COR-L47 (cell line): ENCODE measurements at places on chromosomes 11 and 22.
A peak's percentile ranks its signal among the peaks of the same experiment; 100 is the strongest.

- no peak for DNase-seq
These were observed 1.8 kb upstream of the RASGRP2 start for GRCh38 chr11:64745521-64746328.

DNA sequence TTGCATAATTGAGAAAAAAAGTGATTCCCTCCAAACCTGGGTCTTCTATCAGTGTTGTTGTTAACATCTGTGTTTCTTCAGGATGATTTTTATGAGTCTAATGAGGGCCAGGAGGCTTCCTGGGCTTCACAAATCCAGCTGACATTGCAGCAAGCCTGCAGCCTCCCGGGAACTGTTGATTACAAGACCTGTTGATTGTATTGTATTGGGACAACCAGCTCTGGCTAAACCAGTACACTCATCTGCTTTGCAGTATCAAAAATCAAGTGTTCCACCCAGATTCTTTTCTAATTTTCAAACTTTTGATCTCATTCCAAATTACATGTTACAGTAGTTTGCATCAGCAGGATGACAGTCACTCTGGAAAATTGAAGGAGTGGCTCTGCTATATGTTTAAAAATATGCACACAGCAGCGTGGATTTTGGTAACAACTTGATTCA is 16.1 kb upstream of the PRSS23 start:
- no peak for DNase-seq

DNA sequence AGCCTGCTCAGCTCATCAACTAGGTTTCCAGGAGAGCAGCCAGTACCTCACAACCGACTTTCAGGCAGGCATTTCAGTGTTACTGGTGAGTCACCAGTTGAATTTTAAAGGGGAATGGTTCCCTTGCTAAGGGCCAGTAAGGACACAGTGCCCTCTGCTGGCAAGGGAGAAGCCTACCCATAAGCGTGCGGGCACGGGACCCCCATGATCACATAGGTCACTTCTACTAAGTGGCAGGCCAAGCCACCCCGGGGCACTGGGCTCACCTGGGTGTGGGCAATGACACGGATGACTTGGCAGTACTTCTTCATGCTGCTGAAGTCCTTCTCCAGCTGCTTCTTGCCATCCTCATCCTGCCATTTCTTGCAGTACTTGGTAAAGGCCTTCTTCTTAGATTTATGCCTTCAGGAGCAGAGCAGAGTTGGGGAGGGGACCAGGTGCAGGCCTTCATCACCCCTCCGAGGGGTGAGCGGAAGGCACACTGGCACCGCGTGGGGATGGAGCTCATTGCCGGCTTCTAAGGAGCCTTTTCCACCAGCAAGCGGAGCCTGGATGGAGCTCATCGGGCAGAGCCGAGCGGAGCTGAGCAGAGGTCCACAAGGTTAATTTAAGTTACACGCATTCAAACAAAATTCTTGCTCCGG is 2.9 kb downstream of the RPL3 start:
- DNase-seq: peak; percentile 63

DNA sequence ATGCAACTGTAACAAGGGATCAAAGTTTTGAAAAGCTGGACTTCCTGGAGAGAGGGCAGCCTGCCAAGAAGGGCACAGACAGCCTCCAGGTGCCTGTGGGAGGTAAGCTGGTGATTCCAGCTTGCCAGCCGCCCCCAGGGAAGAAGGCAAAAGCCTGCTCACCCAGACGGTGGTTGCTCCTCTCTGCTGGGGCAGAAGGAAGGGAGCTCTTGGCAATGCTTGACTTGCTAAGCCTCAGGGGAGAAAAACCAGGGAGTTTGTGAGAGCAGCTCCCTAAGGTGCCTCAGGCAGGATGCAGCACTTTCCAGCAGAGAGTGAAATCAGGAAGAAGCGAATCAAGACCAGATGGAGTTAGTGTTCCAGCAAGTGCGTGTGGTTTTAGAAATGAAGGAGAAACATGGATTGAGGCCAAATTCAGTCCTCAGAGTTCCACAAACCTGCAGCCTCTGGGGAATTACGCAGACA is 553.6 kb downstream of the BUD13 start:
- DNase-seq: peak; percentile 88

GRCh38 chr22:40176921-40177737 is 596 bp upstream of the TNRC6B start:
- DNase-seq: no peak

DNA sequence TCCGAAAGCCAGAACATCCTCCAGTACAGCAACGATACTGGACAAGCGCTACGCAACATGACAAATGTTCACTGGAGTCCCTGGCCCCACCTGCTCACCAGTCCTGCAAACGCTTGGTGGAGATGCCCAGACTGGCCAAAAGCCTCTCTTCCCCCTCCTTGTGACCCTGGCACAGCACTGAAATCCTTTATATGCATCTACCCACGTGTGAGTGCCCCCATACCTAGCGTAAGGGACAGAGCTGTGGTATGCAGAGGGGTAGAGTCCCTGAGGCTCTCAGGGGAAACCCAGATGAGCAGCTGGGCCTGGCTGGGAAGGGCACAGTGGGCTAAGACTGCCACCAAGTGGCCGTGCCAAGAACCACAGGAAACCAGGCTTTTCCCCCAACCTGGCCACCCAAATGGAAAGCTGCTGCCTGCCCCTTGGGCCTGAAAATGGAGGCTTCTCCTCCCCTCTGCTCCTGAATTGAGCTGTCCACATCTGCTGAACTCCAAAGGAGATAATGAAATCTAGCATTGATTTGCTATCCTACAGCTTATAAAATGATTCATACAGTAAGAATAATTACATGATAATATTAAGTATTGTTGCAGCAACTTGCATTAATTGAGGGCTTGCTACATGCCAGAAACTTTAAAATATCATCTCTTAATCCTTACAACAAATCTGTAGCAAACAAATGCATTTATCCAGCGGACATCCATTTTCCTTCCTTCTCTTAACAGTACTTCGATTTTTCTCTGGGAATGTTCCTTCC is 24.8 kb upstream of the TTC12 start:
- DNase-seq: peak; percentile 38

- DNase-seq: no peak
These were observed 13.7 kb downstream of the ARAP1 start for GRCh38 chr11:72738199-72739141.

DNA sequence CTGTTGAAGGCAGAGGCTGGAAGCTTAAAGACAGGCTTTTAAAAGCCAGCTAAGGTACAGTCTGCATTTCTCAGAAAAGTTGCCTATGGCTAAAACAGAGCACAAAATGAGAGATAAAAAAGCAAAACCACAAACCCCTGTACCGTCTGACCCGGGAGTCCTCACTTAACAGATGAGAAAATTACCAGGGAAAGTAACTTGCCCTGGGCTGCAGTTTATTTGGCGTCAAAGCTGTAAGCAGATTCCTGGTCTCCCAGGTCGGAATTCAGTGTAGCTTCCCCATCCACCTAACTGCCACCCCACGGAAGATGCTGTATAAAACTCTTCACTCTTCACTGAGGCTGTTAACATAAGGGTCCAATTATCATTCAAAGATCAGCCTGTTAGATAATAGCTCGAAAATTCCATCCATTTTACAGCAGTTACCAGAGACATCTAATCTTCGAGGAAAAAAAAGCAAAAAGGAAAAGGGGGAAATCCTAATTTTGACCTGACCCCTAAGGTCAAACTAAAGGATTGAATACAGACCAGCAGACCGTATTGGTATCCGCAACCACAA is 1.5 kb downstream of the TCF20 start:
- no peak for DNase-seq

DNA sequence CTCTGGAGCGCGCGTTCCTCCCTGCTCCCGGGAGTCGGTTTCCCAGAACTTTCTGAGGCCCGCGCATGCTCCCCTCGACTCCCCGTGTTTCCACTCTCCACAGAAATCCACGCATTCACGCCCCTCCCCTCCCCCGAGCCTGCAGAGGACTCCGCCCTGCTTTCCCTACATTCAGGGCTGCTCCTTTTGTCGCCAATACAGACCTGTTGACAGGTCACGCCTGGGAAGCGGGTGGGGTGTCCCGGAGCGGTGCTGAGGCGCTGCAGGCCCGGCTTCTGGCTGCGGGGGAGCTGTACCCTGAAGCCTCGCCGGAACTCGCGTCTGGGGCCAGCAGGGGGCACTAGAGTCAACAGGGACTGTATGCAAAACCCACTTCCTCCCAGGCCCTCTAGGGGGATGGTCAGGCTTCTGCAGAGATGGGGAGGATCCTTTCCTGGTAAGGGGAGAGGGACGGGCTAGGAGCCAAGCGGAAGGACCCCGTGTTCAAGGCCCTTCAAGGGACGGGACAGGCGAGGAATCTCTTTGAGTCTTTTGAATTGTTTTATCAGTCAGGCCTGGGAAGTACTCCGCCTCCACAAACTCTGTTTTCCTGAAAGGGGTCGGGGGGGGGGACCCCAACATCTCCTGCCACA is at the start of gene PRAME:
Gene PRAME, minus strand, starts transcription at position 294 of the 632 bp plus-strand sequence. CDS start 2,433 bp downstream, outside the sequence.
- peak; percentile 49 for DNase-seq

DNA sequence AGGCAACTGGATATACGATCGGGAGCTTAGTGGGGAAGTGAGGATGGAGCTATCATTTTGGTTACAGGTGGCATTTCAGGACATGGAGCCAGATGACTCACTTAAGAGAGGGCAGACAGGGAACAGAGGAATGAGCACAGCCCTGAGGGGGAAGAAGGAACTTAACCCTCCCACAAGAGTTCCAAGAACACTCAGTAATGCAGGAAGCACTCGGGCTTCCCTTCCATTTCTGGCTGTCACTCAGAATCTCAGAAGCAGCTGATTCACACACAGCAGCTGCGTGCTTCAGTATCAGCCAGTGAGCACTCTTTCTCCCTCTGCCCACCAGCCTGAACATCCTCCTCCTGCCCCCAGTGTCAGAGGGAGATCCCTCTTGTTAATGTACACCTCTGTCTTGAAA is 34.8 kb downstream of the EFCAB6 start:
- DNase-seq: no peak

- DNase-seq: no peak
These were observed 177.7 kb downstream of the NAV2 start for GRCh38 chr11:19890308-19890707.

DNA sequence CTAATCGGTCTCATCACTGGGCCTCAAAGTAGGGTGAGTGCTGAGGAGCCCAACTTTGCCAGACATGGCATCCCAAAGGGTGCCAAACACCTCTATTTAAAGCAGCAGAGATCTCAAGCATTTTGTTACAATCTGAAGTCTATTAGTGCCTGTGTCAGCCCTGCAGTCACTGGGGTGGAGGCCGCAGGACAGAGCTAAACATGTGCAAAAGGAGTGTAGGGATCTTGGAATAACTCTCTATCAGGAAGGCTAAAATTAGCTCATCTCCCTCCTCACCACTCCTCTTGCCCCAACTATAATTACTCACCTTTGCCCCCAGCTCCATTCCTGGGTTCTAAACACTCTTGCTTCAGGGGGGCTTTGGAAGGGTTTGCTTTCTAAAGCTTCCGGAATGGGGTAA is 87.5 kb downstream of the TIMP3 start:
- DNase-seq: no peak

DNA sequence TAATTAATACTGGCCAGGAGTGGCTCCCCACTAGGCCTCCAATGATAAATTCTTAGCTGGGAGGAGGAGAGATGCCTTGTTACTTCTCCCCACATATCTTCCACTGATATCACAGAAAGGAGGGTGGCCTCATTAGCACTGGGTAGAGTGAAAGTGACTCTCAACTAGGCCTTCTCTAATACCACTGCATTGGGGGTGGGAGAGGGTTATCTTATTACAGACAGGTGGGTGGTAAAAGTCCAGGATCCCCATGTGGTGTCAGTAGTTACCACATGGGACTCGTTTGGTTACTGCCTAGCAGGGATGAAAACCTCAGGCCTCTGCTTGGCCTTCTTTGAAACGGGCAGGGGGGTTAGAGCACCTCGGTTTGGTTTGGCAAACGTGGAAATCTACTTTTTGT is 167.3 kb downstream of the UVRAG start:
- no peak for DNase-seq

DNA sequence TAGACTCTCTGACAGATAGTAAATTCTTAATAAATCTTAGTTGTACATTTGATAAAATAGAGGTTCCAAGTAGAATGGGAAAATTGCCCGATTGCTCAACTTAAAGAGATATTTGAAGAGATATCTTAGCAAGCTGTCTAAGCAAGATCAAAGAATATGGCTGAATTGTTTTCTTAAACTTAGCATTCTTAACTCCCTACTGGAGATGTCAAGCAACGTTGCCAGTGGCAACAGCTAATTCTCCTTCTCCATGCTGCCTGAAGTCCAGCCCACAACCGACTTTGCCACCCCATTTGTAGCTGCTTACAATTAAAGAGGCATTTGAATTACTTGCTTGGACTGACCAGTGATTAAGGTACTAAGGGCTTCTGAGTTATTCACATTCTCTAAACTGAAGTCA is 94.4 kb downstream of the FAM181B start:
- no peak for DNase-seq

DNA sequence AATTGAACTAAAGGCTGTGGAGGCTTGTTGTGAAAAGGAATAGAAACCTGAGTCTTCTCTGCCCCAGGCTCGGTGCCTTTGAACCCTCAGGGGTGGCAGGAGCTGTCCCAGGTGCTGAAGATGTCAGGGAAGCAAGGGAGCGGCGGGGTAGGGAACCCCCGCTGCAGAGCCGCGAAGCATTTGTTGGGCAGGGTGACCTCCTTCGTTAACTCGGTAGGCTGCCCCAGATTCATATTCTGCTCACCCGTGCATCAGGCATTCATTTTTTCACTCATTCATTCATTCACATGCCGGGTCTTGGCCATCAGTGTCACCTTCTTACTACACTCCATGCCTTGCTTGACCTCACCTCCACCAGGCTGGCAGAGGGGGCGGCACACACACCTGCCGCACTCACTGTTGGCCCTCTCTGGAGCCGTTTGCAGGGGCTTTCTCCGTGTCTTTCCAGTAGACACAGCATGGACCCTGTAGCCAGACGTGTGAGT is 618.9 kb downstream of the BRD1 start:
- no peak for DNase-seq

DNA sequence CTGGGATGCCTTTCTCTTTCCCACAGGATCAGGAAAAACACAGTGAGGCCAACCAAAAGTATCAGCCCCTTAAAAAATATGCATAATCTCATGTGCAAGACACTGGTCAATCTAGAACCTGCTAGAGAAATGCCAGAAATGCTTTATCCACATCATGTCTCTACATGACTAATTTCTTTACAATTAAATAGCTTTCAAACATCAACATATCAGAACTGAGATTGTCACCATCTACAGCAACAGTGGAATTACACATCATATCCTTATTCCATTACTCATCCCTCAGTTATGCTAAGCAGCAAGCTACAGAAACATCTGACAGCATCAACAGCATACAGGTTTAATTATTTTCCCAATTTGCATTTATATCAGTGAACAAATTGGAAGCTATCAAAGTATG is 78.8 kb downstream of the DDIAS start:
- no peak for DNase-seq
